Cardiac atrium fibroblast (primary cell): ENCODE measurements at places on chromosomes 5 and 9. TPM values are rescaled to one million over a fixed set of nuclear protein-coding genes. Genes with fewer than 3 reads are reported as not detected.

The PCDHGA1 gene
- total RNA-seq: 0.54 and 0.65 TPM in 2 replicates

The CCDC152 gene
- total RNA-seq: 2.2 and 2.3 TPM in 2 replicates

The KLHL9 gene
- total RNA-seq: 24.2 and 25.9 TPM in 2 replicates

The SLC36A1 gene
- total RNA-seq: 7.0 and 11.0 TPM in 2 replicates

The TAF11L10 gene
- not detected in 2 replicates for total RNA-seq

The DNM1 gene
- 0.49 and 0.54 TPM in 2 replicates for total RNA-seq

The SVEP1 gene
- total RNA-seq: 87.2 and 110 TPM in 2 replicates

The AQP7 gene
- total RNA-seq: not detected in 2 replicates

The TRPM6 gene
- total RNA-seq: 0.32 TPM in 1 of 2 replicates, not detected in the other

The IFNB1 gene
- total RNA-seq: not detected in 2 replicates
